HepG2 (cell line): ENCODE measurements at places on chromosomes 6 and 20. TPM values are rescaled to one million over a fixed set of nuclear protein-coding genes. Genes with fewer than 3 reads are reported as not detected.

SLC32A1 gene
- total RNA-seq, result not detected in 2 replicates

GRCh38 chr6:144469144-144469575 lies 184.0 kb downstream of the UTRN start:
- H3K27me3 ChIP-seq, result no peaks in the 10 kb centered on the region
- H3K27ac ChIP-seq, result no peak overlapping the region
- H3K4me3 ChIP-seq, result no peak overlapping the region
- no peaks in the 10 kb centered on the region for H3K4me1 ChIP-seq
- H3K36me3 ChIP-seq, result peaks cover 30% of the 10 kb centered on the region

SLC16A10 gene
- total RNA-seq, result 11.3 and 20.1 TPM in 2 replicates

GRCh38 chr6:106967936-106968555 lies 6.5 kb downstream of the CD24 start:
- no peaks in the 10 kb centered on the region; the same call in 1 of the 2 replicates for H3K27me3 ChIP-seq
- no peak overlapping the region for H3K27ac ChIP-seq
- DNase-seq, result no peak

TRIM15 gene
- total RNA-seq, result 30.4 and 35.1 TPM in 2 replicates
